ENCODE measurements at places on chromosomes 4 and X. TPM values are rescaled to one million over a fixed set of nuclear protein-coding genes. Genes with fewer than 3 reads are reported as not detected.

Gene PRSS12
- total RNA-seq, result 48.7 TPM

Gene CXCL5
- 1,906 TPM for total RNA-seq

Gene RTL3
- total RNA-seq, result not detected

Gene MAGEE1
- 0.80 TPM for total RNA-seq
